ENCODE measurements at places on chromosomes 7 and 10.

DNA sequence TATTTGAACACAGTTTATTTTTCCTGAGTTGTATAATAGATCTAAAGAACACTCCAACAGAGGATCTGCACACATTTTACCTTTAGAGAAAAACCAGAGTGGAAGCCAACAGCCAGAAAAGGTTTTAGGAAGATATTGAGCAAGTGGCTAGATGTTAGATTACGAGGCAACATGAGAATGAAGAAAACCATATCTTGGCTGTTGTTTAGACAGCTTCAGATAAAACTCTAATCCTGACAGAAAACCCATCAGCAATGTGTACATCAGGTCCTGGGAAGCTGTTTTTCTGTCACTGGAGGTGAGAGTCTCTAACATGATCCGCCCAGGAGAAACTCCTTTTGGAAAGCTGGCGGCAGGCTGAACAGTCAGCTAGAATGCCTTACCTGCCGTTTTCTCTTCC lies 159.5 kb downstream of the SPAG6 start:
- no peak for DNase-seq

GRCh38 chr10:122492999-122493481 lies 31.7 kb downstream of the HTRA1 start:
- no peak for DNase-seq

DNA sequence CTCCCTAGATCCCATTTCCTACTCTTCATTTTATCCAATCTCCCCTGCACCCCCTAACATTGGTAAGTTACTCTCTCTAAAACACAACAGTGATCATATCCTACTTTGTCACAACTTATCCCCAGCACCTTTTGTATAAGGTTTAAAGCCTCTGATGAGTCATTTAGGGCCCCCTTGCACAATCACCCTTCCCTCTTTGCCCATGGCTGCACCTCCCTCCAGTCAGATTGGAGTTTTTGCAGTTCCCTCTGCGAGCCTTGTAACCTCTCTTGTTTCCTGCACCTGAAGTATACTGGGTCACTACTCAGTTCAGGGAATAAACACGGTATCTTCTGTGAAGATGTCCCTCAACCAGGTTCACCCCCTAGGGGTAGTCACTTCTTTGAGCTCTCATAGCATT lies 55.9 kb upstream of the ADRB1 start:
- no peak for DNase-seq

GRCh38 chr10:118638680-118639079 lies 43.2 kb upstream of the PRLHR start:
- no peak for DNase-seq

GRCh38 chr7:122637784-122638183 lies 61.1 kb downstream of the RNF133 start:
- DNase-seq, result no peak

- no peak for DNase-seq
Measured at GRCh38 chr10:43390759-43391158, 18.2 kb downstream of the HNRNPF start.

DNA sequence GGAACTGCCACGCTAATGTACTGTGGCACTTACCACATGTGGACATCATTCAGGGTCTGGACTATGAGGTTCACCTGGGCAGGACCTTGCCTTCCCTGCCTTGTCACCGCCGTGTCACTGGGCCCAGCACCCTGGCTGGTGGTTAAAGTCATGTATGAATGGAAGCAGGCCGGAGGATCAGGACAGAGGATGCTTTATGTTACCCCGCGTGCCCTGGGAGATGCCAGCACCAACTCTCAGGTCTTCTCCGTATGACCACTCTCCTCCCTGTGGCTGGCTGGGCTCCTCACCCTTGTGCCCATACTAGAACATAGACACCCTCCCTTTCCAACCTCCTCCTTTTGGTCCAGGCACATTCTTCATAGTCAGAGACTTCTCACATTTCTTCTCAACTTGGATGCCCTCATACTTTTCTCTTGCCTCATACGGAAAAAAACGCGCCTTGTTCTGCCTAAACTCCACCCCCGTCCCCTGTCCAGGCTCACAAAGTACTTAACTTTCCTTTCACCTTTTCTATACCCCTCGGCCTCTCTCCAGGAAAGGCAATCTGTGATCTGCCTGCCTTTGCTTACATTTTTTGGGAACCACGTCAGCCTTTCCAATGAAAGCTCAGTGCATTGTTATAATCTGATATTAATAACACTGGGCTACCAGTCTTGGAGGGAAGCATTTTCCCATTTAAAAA lies 240.0 kb downstream of the TEX36 start:
- DNase-seq, result no peak

DNA sequence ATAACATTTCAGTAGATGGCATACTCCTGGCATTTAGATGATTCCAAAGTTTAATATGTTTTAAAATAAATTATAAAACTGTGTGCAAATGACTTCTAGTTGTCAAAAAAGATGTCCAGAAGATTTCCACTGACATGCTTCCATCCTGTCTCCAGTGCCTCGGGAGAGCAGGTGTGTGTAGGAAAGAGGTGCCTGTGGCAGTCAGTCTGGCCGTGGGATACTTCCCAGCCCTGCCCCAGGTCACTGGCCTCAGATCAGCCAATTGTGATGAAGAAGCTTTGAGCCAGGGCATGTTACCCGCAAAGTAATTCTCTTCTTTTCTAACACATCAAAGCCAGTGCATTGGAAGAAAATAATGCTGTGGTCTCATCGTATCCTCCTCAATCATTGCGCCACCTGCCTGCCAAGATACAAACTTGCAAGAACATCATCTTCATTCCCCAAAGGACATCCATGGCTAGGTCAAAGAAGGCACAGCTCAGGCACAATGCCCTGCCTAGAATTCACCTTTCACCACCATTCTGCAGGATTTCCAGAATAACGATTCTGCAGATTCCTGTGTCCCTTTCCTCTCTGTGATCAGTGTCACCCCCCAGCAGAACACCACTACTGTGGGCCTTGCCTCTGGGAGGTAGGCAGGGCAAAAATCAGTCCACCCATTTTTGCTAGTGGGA lies 6.3 kb upstream of the KCNMA1 start:
- DNase-seq, result peak; percentile 32

DNA sequence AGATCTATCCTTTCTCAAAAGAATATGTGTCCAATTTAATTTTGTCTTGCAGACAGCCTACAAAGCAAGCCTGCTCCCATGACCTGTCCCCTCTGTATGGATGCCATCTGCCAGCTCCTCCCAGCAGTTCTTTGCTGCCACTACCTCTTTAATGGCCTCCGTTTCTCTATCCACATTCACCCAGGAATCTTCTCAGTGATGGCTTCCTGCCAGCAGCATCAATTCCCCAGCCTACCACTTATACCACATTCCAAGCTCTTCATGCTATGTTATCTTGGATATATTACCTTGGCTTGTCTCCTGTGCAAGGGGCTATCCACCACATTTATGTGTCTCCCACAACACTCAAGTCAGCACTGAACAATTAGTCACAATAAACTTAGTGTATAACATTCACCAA lies 133.2 kb downstream of the VPS50 start:
- DNase-seq, result no peak

DNA sequence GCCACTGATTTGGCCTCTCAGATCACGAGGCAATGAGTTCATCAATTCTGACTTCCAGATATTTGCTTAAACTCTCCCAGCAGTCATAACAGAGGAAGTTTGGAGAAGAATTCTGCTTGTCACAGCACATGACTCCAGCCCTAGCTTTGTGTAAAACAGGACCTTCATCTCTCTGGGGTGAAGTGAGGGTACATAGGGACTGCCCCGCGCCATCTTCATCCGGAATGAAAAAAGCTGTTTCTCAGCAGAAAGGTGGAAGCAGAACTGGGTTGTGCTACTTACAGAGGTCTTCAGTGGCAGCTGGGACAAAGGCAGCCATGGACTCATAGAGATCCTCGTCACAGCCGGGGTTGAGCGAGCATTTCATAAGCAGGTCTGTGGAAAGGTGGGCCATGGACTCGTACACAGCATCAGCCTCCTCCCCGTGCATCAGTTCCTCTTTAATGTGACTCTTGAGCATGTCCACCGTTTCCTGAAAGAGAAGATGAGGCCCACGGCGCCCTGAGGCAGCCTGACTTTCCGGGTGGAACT lies 58.4 kb upstream of the TM9SF3 start:
- no peak for DNase-seq

- DNase-seq, result no peak
Measured at GRCh38 chr7:23226844-23227450, 19.6 kb upstream of the GPNMB start.

GRCh38 chr10:12547301-12547771 lies 198.0 kb downstream of the CAMK1D start:
- no peak for DNase-seq

DNA sequence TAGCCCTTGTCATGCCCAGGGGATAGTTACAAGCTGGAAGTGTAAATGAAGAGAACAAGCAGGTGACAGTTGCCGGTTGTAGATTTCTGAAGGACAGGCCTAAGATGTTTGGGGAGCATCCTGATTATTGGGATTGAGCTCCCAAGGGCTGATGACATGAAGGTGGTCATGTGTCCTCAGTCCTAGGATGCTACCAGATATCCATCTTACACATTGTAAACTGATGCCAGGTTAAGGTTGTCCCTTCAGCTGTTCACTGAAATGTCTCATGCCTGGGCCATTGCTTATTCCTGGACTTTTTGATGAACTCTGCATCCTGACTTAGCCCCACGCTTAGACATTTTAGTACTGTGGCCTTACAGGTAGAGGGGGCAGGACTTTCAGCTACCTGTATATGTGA lies 1.3 kb downstream of the ZMIZ2 start:
- DNase-seq, result no peak

DNA sequence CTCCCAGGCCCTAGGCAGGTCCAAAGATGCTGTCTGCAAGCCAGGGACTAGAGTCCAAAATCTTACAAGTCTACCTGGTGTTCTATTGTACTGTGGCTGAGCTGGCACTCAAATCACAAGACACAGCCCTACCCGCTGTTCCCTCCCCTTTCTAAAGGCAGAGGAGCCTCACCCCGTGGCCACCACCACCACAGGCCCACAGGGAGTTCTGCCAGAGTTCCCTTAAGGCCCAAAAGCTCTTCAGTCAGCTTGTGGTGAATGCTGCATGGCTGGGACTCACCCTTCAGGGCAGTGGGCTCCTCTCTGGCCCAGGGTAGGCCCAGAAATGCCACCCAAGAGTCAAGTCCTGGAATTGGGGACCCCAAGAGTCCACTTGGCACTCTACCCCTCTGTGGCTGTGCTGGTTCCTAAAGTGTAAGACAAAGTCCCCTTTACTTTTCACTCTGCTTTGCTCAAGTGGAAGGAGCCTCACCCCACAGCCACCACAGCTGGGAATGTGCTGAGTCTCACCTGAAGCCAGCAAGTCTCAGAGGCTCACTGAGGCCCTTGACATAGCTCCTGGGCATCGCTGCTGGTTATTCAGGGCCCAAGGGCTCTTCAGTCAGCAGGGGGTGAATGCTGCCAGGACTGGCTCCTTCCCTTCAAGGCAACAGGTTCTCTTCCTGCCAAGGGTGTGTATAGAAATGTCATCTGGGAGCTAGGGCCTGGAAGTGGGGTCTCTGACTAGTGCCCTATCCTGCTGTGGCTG lies 48.8 kb upstream of the PSAP start:
- DNase-seq, result no peak

GRCh38 chr7:143299346-143299745 lies 11.2 kb downstream of the CASP2 start:
- DNase-seq, result no peak

- DNase-seq, result no peak
Measured at GRCh38 chr7:106316947-106317346, 32.2 kb upstream of the NAMPT start.

DNA sequence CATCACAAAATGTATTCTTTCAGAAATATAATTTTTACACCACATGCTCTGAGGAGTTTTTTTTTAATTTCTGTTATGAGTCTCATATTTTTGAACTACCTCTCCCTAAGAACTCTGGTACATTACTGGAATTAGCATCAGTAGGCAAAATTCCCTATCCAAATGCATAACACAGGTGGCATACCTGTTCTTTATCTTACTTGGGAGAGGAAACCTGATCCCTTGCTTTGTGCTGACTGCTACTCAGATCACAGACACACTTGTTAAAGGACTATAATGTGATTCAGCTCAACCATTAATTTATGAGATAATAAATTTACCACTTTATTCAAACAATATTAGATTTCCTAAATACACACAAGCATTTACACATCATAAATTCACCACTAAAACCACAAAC lies 617.2 kb downstream of the GRM8 start:
- no peak for DNase-seq

DNA sequence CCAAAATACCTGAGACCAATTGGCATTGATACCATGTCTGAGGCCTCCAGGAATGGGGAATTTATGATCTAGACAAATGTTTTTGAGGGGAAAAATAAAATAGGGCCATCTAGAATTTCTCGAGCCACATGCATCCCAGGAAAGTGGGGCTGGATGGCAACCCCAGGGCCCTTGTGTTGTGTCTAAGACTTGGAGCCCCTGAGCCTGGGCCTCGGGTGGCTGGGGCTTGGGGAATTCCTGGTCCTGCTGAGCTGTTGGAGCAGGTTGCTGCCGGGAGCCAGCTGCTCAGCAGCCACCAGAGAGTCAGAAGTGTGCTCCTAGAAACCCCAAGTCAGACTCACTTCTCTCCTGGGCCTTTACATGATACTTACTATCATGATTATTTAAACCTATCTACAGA lies 172.9 kb downstream of the WDR37 start:
- DNase-seq, result no peak

DNA sequence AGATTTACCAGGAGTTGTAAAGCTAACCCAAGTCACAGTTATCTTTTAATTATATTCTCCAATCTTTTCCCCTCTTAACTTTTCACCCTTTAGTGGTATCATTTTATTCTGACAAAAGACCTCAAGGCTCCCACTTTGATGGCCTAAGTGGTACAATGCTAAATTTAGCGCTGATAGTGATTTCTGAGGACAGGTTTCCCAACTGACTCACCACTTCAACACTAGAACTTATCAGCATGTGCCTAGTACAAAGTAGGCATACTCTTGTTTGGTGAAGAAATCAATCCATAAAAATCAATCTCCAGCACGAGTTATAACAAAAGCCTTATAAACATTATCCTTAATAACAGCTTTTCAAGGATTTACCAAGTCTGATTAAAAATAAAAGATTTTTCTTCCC lies 7.5 kb downstream of the SNX13 start:
- DNase-seq, result no peak

GRCh38 chr7:11213266-11213665 lies 239.6 kb downstream of the PHF14 start:
- no peak for DNase-seq

DNA sequence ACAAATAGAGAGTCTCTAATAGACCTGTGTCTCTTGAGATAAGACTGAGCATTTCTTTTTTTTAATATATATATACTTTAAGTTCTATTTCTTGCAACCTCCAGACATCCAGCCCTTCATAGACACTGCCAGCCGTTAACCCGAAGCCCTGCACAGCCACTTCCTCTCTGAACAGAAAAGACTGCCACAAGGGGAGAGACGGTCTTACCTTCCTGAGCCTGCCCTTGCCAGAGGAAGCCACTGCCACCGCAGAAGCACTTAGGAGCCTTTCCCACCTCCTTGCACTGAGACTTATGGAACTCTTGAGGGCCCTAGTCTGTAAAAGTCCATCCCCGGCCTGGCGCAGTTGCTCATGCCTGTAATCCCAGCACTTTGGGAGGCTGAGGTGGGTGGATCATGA lies 31.8 kb upstream of the PRSS1 start:
- no peak for DNase-seq

- DNase-seq, result no peak
Measured at GRCh38 chr10:74543276-74543675, 283.1 kb upstream of the KAT6B start.

GRCh38 chr10:114556236-114557122 lies 101.6 kb downstream of the ABLIM1 start:
- no peak for DNase-seq

- no peak for DNase-seq
Measured at GRCh38 chr10:22839639-22840038, 88.2 kb upstream of the ARMC3 start.

- DNase-seq, result no peak
Measured at GRCh38 chr10:111993872-111994426, 189.6 kb downstream of the GPAM start.

GRCh38 chr7:157111311-157111710 lies 27.4 kb upstream of the UBE3C start:
- no peak for DNase-seq
